Subcutaneous preadipocyte (primary cell): ENCODE measurements at places on chromosomes 12 and 14. TPM values are rescaled to one million over a fixed set of nuclear protein-coding genes. Genes with fewer than 3 reads are reported as not detected.

The NXPH4 gene
- 0.73 and 0.98 TPM in 2 replicates for total RNA-seq

The SLC8A3 gene
- total RNA-seq: under 0.01 TPM in 2 replicates

The RNASE1 gene
- not detected in 2 replicates for total RNA-seq

The SDS gene
- not detected in 2 replicates for total RNA-seq

The OASL gene
- total RNA-seq: 0.73 and 1.6 TPM in 2 replicates

The CCDC85C gene
- total RNA-seq: 0.20 and 0.37 TPM in 2 replicates

The ADAM20 gene
- 0.78 and 1.1 TPM in 2 replicates for total RNA-seq

The NEUROD4 gene
- not detected in 2 replicates for total RNA-seq

The HRK gene
- total RNA-seq: under 0.01 TPM in 2 replicates

The SLCO1C1 gene
- not detected in 2 replicates for total RNA-seq

The MGP gene
- total RNA-seq: 0.20 and 0.73 TPM in 2 replicates

The POTEM gene
- total RNA-seq: not detected in 2 replicates

The DAO gene
- not detected in 2 replicates for total RNA-seq

The GUCY2C gene
- not detected in 2 replicates for total RNA-seq

The MYRFL gene
- not detected in 2 replicates for total RNA-seq
